ENCODE measurements at places on chromosomes 5 and 9. TPM values are rescaled to one million over a fixed set of nuclear protein-coding genes. Genes with fewer than 3 reads are reported as not detected.

The CD72 gene
- 2.8 TPM for total RNA-seq

The WNT8A gene
- not detected for total RNA-seq

The CNTNAP3 gene
- 0.39 TPM for total RNA-seq

The NUTM2G gene
- total RNA-seq = not detected

The ROPN1L gene
- 0.26 TPM for total RNA-seq

The ZBTB26 gene
- 6.0 TPM for total RNA-seq

The NDFIP1 gene
- total RNA-seq = 130 TPM

The PCDHGB6 gene
- 9.5 TPM for total RNA-seq

The AK8 gene
- 0.78 TPM for total RNA-seq

The BRIX1 gene
- 106 TPM for total RNA-seq

The HTR1A gene
- total RNA-seq = not detected

The ERGIC1 gene
- 145 TPM for total RNA-seq

The PTGER4 gene
- 11.1 TPM for total RNA-seq

The GPX3 gene
- 97.7 TPM for total RNA-seq

The PRELID1 gene
- total RNA-seq = 83.1 TPM

The LHX6 gene
- not detected for total RNA-seq

The FBLL1 gene
- 0.39 TPM for total RNA-seq

The TMEM215 gene
- total RNA-seq = not detected

The PCDHGB1 gene
- 6.1 TPM for total RNA-seq

The AK1 gene
- 156 TPM for total RNA-seq

The PCDHGA8 gene
- total RNA-seq = 5.7 TPM

The TAF7 gene
- total RNA-seq = 61.7 TPM

The BTNL9 gene
- total RNA-seq = not detected

The NCS1 gene
- 26.7 TPM for total RNA-seq

The SAPCD2 gene
- total RNA-seq = 2.9 TPM

The OBP2B gene
- total RNA-seq = not detected

The PAX5 gene
- not detected for total RNA-seq

The DPP7 gene
- 68.3 TPM for total RNA-seq

The TAF11L10 gene
- not detected for total RNA-seq

The CRB2 gene
- total RNA-seq = under 0.01 TPM

The TLE4 gene
- 21.0 TPM for total RNA-seq

The CCIN gene
- 0.32 TPM for total RNA-seq

The TNFSF15 gene
- total RNA-seq = 5.9 TPM

The C5orf24 gene
- 62.1 TPM for total RNA-seq

The SLC34A3 gene
- total RNA-seq = not detected

The IFNB1 gene
- not detected for total RNA-seq

The KCNIP1 gene
- total RNA-seq = not detected

The CYFIP2 gene
- total RNA-seq = 2.5 TPM

The MYOZ3 gene
- total RNA-seq = 0.54 TPM

The LCNL1 gene
- 0.11 TPM for total RNA-seq

The PCDHA10 gene
- 0.54 TPM for total RNA-seq

The LCN15 gene
- total RNA-seq = not detected

The GMCL2 gene
- total RNA-seq = not detected

The GNG10 gene
- total RNA-seq = 112 TPM

The BAG1 gene
- total RNA-seq = 62.2 TPM
